A549 treated with Mapracorat at 1 μM for 4 hours (cell line): ENCODE measurements at places on chromosomes 4 and X. TPM values are rescaled to one million over a fixed set of nuclear protein-coding genes. Genes with fewer than 3 reads are reported as not detected.

SPANXN4 gene
- not detected in 5 replicates for total RNA-seq

HADH gene
- 19.8 to 25.6 TPM (median 24.4 TPM) in 5 replicates for total RNA-seq

DUSP9 gene
- 0.89 to 1.9 TPM (median 1.4 TPM) in 5 replicates for total RNA-seq

MSANTD1 gene
- total RNA-seq, result 0.08 to 0.20 TPM (median 0.12 TPM) in 5 replicates

KCNE5 gene
- total RNA-seq, result 0.08 to 0.24 TPM in 2 of 5 replicates, not detected in the others

EPGN gene
- not detected in 5 replicates for total RNA-seq

ALAS2 gene
- total RNA-seq, result not detected in 5 replicates

NDST4 gene
- total RNA-seq, result not detected in 5 replicates

EFHC2 gene
- 0.16 to 0.26 TPM (median 0.21 TPM) in 5 replicates for total RNA-seq

FBXO8 gene
- 9.3 to 10.7 TPM (median 10.5 TPM) in 5 replicates for total RNA-seq

GALNTL6 gene
- total RNA-seq, result 0.08 to 0.17 TPM (median 0.10 TPM) in 4 of 5 replicates, not detected in the other

TLR10 gene
- 0.05 TPM in 2 of 5 replicates, not detected in the others for total RNA-seq

CHRNA9 gene
- total RNA-seq, result 0.85 to 2.1 TPM (median 1.5 TPM) in 5 replicates

MND1 gene
- total RNA-seq, result 12.3 to 18.7 TPM (median 13.3 TPM) in 5 replicates

F11 gene
- total RNA-seq, result not detected in 5 replicates

HS6ST2 gene
- total RNA-seq, result 0.05 to 0.09 TPM (median 0.06 TPM) in 4 of 5 replicates, not detected in the other

DMRTC1B gene
- not detected in 5 replicates for total RNA-seq

PABPC1L2A gene
- not detected in 5 replicates for total RNA-seq

USP27X gene
- total RNA-seq, result 3.0 to 5.5 TPM (median 4.3 TPM) in 5 replicates
